ENCODE measurements at places on chromosomes 16 and 17.

DNA sequence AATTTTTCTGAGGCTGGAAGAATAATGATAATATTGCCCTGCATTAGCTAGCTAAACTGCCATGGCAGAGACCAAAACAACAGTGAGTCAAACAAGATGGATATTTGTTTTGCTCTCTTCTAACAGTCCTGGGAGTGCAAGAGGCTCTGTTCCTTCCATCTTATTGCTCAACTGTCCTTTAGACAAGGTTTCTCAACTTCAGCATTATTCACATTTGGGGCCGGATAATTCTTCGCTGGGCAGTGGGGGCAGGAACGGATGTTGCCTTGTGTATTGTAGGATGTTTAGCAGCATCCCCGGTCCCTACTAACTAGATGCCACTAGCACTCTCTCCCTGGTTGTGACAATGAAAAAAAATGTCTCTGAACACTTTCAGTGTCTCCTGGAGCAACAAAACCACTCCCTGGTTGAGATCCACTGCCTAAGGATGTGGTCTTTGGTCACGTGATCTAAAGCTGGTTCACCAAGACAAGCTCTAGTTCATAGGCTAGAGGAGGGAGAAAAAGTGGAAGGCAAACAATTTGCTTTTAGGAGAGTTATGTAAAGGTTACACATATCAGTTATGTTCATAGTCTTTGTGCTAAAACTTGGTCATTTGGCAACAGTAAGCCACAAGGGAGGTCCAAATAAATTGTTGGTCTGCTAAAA lies 144.4 kb downstream of the PCTP start:
- DNase-seq, result no peak

DNA sequence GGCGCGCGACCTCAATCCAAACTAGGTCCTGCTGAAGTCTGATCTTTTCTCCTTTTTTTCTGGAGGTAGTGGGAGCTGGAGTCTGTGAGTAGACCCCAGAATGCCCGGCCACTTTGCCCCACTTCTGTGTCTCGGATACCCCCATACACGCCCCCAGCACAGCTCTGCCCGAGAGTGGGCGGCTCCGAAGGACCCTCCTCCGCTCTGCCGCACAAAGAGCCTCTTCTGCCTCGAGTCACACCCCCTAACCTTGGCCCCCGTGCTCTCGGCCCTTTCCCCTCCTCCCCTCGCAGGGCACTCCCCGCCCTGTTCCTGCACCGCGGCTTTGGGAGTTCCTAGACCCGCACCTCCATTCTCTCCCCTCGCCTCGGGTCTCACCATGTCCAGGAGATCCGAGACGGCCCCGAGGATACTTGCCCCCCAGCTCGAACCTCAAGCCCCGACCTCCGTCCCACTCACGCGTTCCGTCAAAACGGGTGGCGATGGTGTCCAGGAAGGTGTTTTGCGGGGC lies 476 bp downstream of the KCNH4 start:
- DNase-seq, result no peak

GRCh38 chr17:2393174-2393953 lies 7.5 kb downstream of the MNT start:
- DNase-seq, result peak; percentile 87

DNA sequence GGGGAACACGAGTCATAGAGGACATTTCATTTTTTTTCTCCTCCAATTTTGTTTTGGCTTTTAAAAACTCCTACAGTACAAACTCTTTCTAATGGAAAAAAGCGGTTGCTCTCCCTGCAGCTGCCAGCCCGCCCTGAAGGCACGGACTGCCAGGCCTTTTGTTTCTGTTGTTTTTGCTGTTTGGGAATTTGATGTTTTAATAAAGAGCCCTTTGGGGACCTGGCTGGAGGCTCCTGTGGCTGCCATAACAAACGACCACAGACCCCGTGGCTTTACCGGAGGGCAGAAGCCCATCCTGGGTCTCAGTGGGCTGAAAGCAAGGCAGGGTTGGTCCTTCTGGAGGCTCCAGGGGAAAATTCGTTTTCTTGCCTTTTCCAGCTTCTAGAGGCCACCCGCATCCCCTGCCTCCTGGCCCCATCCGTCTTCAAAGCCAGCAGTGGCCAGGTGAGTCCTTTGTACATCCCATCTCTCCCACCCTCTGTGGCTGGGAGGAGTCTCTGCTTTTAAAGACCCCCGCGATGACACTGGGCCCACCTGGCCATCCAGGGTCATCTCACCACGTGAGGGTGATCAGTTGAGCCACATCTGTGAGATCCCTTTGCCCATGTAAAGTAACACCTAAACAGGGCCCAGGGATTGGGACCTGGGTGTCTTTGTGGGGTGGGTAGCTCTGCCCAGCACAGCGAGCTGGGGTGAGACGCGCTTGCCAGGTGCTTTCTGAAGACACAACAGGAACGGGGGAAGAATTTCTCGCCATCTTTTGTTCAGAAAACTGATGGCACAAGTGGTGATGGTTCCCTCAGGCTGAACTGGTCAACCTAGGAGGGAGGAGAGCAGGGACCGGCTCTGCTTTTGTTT lies 113.9 kb downstream of the BANP start:
- no peak for DNase-seq

GRCh38 chr16:86577314-86577971 lies 906 bp upstream of the FOXL1 start:
- DNase-seq, result no peak

GRCh38 chr17:75074532-75074931 lies 13.2 kb upstream of the SLC16A5 start:
- no peak for DNase-seq

DNA sequence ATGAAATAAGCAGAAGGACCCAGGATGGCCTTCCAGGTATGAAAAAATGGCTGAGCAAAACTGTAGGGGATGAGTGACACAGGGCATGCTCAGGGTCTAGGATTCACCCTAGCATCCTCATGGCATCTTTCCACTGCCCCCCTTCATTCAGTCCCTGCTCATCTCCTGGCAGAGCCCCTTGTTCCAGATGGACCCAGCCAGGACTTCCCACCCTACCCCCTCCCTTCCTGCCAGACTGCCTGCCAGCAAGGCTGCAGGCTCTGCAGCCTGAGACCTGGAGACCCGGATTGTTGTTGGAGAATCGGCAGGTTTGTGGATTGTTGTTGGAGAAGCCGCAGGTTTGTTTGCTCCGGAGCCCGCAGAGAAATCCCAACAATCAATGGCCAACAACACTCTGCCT lies 6.6 kb downstream of the SEZ6 start:
- DNase-seq, result no peak

DNA sequence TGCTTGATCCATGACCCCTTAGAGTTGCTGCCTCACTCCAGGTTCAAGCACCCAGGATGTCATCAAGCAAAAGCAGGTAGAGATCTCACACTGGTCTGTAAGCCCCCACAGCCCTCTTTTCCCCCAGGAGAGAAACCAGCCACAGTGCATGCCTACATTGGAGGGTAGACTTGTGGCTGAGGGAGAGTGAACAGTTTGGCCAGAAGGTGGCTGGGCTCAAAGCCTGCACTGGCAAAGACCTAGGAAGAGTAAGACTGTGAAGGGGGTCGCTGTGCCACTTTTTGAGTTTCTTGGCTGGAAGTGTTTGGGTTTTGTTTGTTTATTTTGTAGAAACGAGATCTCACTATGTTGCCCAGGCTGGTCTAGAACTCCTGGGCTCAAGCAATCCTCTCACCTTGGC lies 28.5 kb downstream of the HOXB1 start:
- DNase-seq, result no peak

GRCh38 chr16:6297666-6298410 lies 1034.8 kb upstream of the RBFOX1 start:
- no peak for DNase-seq

DNA sequence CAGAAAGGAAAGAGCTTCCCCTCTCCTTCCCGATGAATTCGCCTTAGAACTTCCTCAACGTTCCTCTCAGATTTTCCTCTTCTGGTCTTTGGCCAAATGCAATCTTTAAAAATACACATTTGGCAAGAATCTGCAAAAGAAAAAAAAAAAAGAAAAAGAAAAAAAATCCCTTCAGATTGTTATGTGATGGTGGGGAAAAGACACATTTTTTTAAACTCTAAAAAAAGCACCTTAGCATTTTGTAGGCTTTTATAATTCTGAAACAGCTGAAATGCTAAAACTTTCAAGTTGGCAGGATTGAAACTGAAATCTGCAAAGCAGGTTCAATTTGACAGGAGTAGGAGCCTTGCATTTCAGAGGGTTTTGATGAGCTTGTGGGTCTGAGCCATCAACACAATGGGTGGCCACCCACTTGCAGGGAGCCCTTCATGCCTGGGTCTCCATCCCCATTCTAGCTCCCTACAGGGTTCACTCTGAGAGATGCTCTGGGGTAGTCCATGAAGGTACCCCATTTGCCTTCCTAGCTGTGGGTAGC lies 33.1 kb downstream of the CACNG3 start:
- no peak for DNase-seq

- DNase-seq, result no peak
These were observed 68.5 kb downstream of the WWP2 start for GRCh38 chr16:69830534-69831211.

GRCh38 chr16:68297908-68298307 lies 12.8 kb downstream of the SLC7A6OS start:
- DNase-seq, result no peak

- peak; percentile 70 for DNase-seq
These were observed 4.0 kb upstream of the ABCC3 start for GRCh38 chr17:50630524-50631194.

DNA sequence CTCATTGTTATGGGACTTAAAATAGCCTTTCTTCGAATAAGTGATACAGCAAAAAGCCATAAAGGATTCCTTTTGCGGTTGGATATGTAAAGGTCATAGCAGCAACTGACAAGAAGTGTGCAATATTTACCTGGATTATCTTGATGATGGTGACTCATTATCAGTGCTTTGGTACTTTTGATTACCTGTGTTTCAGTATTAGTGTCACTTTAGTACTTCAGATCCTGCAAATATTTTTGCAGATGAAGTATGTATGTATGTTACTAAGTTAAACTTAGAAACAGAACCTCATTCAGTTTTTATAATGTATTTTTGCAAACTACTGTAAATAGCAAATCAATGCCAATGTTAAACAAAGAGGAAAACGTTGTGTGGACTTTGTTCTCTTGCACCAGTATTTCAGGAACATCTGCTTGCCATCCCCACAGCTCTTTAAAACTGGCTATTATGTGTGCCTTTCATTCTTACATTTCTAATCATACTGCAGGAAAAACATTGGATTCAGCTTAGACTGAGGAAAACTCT lies 10.5 kb downstream of the CNEP1R1 start:
- no peak for DNase-seq

DNA sequence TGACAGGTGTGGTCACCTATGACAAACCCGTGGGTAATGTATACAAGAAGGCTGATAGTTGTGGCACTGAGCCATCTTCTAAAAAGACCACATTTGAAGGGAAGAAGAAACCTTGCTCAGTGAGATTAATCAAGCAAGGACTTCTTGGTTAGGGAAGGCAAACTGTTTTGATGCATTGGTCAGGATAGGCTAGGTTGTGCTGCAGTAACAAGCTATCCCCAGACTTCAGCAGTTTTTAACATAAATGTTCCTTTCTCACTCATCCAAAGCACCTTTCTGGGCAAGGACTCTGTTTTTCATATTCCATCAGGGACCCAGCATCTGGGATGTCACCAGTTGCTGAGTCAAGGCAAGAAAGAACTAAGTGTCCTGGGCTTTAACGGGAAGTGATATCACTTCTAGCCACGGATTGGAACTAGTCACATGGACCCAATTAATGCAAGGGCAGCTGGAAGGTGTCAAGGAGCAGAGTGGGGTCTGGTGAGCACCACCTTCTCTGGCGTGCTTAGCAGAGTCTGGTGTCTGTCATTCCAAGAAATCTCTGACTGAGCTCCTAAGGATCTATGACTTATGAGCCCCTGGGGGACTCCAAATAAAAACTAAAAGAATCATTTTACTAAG lies 52.0 kb upstream of the CCL2 start:
- no peak for DNase-seq

GRCh38 chr17:70661342-70662222 lies 492.2 kb downstream of the KCNJ2 start:
- no peak for DNase-seq

DNA sequence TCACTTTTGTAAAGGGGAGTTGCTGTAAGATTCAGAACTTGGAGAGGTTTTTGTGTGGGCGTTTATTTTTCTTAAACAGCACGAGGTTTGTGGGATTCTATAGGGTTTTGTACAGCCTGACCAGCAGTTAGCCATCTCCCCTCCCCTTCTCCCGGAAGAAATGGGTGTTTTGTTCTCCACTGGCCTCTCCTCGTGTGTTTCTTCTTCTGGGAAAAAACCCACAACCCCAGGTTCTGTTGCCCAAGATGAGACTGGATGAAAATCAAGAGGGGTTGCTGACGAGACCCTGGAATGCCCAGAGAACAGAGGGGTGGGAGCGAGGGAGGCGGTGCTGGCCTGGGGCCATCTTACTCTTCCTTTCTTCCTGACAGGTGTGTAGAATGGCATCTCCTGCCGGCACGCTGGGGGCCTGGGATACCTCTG lies 186.1 kb downstream of the MSI2 start:
- DNase-seq, result no peak

GRCh38 chr16:72921106-72921505 lies 126.8 kb downstream of the ZFHX3 start:
- no peak for DNase-seq

DNA sequence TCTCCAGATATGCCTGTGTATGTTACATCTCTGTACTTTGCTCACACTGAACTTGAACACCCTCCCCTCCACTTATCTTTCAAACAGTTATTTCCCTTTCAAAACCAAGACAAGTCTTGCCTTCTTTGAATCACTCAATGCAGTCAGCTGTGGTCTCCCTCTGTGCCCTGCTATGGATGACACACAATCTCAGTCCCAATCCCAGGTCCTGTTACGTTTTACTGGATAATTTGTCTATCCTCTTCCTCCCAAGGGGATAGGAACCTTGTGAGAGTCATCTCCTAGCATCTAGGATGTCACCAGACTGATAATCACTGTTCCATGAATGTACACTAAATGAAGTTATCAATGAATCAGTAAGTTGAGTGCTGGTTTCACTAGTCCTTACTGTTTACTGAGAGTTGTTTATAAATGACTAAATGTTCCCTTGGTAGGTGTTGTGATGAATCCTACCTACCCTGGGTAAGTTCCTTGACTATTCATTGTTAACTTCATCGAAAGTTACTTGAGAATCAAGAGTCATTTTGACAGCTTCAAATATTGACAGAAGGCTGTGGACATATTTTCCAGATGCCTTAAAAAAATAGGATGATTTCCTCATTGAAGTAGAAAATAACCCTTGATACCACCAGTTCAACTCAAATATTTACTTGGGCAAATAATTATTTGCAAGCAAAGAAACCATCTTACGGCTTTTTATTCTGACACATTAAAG lies 244.9 kb downstream of the PRKCA start:
- no peak for DNase-seq

GRCh38 chr17:65727832-65728231 lies 166.4 kb upstream of the AXIN2 start:
- no peak for DNase-seq

DNA sequence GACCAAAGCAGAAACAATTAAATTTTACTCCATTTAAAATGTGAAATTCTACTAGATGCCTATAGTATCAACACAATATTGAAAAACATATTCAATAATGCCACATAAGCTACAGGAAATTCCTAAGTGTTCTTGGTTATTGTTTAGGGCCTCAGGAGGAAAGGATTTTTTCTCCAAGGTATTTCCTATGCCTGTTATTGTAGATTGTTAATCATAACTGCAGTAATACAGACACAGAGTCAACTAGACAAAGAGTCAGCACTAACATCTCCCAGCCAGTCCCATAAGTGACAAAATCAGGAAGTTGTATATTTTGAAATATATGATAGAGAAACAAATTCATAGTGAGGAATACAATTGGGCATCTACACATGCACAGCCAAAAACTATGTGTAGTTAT lies 782.7 kb upstream of the KIF2B start:
- DNase-seq, result no peak

GRCh38 chr17:66687570-66688284 lies 147.2 kb upstream of the CACNG5 start:
- no peak for DNase-seq

- no peak for DNase-seq
These were observed 109.4 kb upstream of the PLCG2 start for GRCh38 chr16:81669473-81670350.
